ENCODE measurements at places on chromosomes 2 and 18.
A peak's percentile ranks its signal among the peaks of the same experiment; 100 is the strongest.

DNA sequence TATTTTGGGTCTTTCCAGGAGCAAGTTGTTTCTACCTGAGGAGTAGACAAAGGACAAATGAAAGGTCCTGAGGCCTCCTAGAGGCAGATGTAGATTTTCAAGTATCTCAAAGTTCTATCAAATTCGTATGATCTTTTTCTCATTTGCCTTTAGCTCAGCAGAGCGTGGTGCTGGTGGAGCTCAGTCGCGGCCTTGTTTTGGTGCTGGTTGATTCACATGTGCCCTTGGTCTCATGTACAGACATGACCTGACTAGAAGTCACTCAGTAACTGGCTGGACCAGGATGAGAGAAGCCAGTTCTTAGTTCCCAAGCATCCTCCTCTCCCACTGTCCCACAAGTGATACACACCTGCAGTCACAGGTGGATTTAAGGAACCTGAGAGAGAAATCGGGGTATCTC, 264.0 kb downstream of the PRKCE start:
- no peak for DNase-seq

DNA sequence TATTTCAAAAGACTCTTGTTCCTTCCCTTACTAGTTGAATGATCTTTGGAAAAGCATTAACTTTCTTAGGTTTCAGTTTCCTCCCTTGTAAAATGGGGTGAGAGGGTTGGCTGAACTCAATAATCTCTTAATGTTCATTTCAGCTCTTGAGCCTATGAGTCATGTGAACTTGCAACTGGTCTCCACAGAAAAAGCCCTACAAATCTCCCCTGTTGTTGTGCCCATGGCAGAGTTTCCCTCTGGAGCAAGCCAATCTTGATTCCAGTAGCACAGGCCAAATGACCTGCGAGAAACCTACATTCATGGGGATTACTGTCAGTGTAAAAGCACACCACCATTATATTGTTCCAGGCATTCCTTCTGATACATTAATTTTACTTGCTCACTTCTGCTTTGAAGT, 388.9 kb downstream of the ALK start:
- no peak for DNase-seq

DNA sequence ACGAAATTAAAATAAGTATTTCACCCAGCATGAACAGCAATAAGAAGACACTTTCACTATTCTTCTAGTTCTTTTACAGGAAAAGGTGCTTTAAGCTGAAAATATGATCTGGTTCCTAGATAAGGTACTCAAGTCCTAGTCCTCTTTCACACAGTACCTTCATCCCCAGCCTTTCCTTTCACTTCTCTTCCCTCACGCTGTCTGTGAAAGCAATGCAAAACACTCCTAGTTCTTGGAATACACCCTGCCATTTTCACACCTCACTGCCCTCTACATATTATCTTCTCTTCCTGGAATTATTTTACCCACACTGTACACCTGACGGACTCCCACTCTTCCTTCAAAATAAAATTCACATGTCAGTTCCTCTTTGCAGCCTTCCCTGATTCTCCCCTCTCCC, 82.9 kb downstream of the DNAH7 start:
- no peak for DNase-seq

- peak; percentile 33 for DNase-seq
These were observed at the start of gene GBX2 for GRCh38 chr2:236168110-236169080. Gene GBX2, minus strand, starts transcription at chr2:236168386. Its CDS starts 415 bp downstream, at chr2:236167971.

DNA sequence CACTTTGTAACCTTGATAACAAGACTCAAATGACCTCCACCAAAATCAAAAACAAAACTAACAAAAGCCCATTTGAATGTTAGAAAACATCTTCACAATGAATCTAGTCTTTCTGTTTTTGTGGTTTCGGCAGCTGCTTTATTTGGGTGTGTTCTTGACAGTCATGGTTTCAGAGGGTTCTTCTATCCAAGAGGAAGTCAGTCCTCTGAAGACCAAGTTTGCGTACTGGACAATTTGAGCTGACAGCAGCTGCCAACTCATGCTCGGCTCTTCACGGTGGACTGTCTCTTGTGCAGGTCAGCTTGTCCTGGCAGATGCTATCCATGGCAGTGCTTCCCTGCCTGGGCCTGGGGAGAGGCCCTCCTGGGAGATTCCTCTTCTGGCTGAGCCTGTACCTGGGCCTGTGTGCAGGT, 91.0 kb downstream of the TMEM17 start:
- DNase-seq: no peak

DNA sequence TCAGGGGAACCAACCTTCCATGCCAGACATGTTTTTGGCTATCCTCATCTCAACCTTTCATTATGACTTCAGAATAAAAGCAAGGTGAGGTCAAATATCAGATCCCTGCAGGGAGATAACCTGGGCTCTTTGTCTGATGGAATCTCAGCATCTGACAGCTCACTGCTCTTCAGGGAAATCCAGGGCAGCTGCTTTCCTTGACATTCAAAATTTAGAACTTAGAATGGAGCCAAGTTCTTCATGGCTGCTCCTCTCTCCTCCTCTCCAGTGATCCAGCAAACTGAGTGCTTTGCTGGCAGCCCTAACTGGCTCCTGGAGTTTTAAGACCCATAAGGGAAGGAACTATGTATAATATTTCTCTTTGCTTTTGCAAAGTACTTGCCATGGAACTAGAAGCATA, 716.3 kb downstream of the TSN start:
- DNase-seq: no peak

DNA sequence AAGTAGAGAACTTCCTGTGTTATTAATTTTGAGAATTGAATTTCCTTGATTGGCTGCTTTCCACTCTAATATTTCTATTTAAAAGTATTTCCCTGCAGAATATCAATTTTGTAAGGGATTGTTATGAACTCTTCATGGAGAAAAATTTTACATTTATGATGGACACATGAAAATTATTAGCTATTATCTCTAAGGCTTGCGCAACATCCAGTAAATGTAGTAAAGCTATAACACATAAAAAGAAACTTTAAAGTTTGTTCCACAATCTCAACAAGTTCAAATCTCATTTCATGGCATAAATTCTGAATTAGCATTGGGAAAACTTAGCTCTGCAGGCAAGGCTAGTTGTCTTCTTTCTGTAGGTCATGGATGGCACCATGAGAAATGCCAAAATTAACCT, 4.2 kb upstream of the EML4 start:
- DNase-seq: no peak

- no peak for DNase-seq
These were observed 268.5 kb upstream of the HDAC4 start for GRCh38 chr2:239669181-239669898.

GRCh38 chr2:178874529-178875240, 67.5 kb upstream of the TTN start:
- no peak for DNase-seq

GRCh38 chr18:10852385-10853303, 296.7 kb downstream of the PIEZO2 start:
- no peak for DNase-seq

DNA sequence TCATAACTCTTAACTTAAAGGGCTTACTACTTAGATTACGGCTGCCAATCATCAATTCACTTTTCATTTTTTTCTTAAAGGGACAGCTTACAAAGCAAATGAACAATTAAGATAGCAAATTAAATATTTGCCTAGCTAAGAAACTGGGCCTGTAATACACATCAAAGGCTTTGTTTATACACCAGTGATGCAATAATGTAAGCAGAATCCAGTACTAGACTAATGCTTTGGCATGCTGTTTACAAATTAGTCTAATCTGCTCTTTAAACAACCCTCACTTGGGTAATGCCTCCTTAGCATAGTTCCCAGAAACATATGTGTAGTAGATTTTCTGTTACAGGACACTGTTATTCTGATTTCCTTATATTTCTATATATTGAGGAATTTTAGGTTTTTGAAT, 105.8 kb downstream of the ARHGAP28 start:
- DNase-seq: no peak

GRCh38 chr2:217206907-217207698, 347.2 kb upstream of the TNP1 start:
- no peak for DNase-seq

DNA sequence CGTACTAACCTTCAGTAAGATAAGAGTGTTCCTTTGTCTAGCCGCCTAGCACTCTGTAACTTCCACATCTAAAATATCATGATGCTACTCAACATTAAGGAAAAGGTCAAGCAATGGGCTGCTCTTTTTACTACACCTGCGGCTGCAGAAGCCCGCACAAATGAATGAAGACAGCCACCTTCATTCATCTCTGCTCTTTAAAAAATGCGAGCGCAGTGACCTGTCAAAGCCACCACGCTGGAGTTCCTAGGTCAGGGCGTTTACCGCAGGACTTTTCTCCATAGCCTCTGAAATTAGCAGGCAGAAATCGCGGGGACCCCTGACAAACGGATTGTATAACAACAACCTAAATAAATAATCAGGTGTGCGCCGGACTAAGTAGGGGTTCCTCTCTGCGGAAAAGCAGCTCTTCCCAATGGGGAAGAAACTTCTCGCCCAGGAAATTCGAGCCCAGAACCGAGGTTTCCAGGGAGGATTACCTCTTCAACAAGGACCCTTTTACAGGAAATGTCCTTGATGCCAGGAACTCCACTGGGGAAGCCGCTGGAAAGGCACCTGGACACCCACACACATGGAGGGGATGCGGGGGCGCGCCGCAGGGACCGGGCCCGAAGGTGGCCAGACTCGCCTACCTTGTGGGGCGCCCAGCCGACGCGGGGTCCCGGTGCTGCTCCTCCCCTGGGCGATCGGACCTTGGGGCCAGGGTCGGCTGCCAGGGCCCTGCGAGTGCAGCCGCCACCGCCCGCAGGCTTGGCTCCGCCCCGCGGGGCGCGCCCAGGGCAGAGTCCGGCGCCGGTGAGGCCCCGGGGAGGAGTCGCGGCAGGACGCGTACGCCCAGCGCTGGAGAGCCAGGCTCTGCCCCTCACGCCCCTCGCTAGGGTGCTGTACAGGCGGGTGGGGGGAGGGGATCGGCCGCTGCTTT, at the start of gene CCDC68:
Gene CCDC68, minus strand, starts transcription at position 758 of the 922 bp plus-strand sequence. CDS start 16,670 bp downstream, outside the sequence.
- DNase-seq: no peak

GRCh38 chr2:20424300-20425290, 22.3 kb upstream of the RHOB start:
- no peak for DNase-seq

DNA sequence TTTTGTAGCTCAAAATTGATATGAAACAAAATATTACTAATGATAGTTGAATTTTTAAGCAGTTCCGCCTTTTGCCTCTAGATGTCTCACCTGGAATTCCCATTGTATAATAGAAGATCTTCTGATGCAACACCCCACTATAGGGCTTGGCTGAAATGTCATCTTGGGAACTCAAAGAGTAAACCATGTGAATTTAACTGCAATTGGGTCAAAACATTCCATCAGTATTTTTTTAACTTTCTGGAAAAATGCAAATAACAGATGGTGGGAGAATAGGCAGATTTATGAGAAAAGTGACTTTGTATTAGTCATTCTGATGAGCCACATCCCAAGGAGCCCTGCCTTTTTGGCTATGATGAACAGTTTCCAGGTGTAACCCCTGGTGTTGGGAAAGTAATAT, 489.9 kb downstream of the NYAP2 start:
- no peak for DNase-seq

- no peak for DNase-seq
These were observed 22.0 kb downstream of the KCTD1 start for GRCh38 chr18:26526128-26526965.

- DNase-seq: no peak
These were observed 508.6 kb downstream of the PARD3B start for GRCh38 chr2:205053827-205054410.

DNA sequence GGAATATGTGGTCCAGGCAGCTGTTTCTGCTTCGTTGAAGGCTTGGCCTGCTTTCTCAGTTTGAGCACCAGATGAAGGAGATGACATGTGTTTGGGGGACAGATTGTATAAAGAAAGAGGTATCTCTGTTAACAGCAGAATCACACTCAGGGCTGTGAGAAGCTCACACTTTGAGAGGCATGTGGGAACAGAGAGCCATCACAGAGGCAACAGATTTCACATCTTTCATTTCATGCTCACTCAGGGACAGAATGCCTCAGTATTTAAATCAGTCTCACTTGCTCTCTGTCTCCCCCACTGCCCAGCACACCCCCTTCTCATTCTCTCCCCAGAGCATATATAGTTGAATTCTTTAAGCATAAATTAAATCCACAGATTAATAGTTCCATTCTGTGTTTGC, 37.4 kb downstream of the KIAA2012 start:
- no peak for DNase-seq

DNA sequence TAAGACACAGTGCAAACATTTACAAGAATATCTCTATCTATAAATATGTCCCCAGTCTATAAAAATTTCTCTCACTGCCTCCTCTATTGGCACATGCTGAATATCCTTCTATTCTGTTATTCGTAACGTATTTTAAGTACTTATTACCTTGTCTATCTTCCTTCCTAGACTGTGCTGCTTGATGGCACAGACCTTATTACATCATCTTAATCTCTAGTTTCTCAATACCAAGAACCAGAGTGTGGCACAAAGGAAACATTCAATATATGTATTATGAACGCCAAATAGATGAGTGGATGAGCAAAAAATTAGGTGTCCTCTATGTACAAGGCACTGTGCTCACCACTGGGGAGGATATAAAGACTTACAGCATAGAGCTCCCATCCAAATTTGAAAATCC, 282.8 kb downstream of the NBAS start:
- no peak for DNase-seq

- no peak for DNase-seq
These were observed 293.1 kb upstream of the KLHL29 start for GRCh38 chr2:23091900-23092299.

- DNase-seq: no peak
These were observed 80.8 kb downstream of the RHBDD1 start for GRCh38 chr2:226916669-226917068.

DNA sequence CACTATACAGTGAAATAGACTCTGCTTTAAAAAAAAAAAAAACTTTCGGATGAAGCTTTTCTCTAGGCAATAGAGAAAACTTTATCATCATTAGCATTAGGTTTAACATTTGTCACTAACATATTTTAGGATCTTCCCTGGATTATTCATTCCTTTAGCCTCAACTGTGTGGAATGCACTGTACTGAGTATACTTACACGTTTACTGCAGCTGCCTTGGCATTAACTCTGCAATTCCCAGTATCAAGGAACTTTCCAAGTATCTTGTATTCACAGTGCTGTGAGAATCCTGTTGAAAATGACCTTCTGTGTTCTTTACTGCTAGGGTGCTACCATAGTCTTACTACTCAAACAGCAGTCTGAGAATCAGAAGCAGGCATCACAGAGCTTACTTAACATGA, 328.2 kb upstream of the COL3A1 start:
- no peak for DNase-seq

- no peak for DNase-seq
These were observed 36.9 kb downstream of the YWHAQ start for GRCh38 chr2:9593925-9594324.
